Inflammatory macrophage (primary cell): ENCODE measurements at places on chromosomes 4 and X.

GRCh38 chrX:8103655-8104054, 67.4 kb downstream of the VCX2 start:
- no peak for DNase-seq

DNA sequence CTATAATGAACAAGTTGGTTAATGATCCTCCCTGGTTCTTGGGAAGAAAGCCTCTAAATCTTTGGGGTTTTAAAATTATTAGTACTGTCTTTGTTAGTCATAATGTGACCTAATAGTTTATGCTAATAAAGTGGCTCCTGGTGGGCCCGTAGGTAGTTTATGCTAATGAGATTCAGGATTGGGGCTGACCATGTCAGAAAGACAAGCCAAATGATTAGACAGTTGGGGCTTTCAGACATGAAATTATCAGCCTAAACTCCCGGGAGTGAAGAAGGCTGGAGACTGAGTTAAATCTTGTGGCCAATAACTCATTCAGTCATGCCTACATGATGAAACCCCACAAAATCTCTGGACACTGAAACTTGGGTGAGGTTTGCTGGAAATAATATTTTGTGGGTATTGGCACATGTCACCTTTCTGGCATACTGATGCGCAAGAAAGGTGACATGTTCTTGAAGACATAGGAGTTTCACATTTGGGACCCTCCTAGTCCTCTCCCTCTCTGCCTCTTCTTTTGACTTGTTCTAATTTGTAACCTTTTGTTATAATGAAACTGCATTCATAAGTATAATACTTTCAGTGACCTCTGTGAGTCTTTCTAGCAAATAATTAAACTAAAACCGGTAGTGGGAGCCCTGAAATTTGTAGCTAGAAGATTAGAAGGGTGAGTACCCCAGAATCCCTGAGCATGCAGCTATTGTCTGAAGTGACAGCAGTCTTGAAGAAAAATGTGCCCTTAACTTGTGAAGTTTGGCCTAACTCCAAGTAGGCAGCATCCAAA, 196.8 kb upstream of the FSTL5 start:
- DNase-seq, result no peak

GRCh38 chr4:74108457-74109115, 9.6 kb upstream of the CXCL2 start:
- no peak for DNase-seq

DNA sequence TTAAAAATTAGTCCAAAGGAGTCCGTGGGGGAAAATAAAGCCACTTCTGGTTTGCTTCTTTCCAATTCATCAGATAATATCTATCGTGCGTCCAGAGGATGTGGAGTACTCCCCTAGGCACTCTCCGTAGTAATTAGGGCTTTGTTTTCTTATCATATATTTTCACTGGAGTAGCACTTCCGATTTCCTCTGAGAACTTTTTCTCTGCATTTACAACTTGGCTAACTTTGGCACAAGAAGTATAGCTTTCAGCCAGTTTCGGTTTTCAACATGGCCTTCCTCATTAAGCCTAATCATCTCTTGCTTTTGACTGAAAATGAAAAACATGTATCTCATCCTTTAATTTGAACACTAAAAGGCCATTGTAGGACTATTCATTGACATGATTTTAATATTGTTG, 80.5 kb downstream of the CASP3 start:
- DNase-seq, result no peak
